Retinal pigment epithelial cell (primary cell): ENCODE measurements at places on chromosomes 5 and 9.

DNA sequence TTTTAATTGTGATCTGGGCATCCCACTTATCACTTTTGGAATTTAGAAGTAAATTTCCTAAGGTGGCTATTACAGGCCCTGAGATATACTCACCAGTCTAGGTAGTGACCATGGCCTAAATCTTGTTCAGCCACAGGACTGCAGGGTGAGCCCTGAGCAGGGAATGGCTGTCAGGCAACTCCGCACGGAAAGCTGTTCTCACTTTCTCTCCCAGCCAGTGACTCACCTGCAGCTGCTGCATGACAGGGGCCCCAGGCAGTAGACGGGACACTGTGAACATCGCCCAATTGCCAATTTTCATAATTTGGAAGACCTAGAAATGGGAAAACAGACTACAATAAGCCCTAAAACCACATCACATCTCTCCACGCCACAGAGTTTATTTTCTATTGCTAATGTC is 69.6 kb upstream of the TAF1L start:
- no peak for DNase-seq

DNA sequence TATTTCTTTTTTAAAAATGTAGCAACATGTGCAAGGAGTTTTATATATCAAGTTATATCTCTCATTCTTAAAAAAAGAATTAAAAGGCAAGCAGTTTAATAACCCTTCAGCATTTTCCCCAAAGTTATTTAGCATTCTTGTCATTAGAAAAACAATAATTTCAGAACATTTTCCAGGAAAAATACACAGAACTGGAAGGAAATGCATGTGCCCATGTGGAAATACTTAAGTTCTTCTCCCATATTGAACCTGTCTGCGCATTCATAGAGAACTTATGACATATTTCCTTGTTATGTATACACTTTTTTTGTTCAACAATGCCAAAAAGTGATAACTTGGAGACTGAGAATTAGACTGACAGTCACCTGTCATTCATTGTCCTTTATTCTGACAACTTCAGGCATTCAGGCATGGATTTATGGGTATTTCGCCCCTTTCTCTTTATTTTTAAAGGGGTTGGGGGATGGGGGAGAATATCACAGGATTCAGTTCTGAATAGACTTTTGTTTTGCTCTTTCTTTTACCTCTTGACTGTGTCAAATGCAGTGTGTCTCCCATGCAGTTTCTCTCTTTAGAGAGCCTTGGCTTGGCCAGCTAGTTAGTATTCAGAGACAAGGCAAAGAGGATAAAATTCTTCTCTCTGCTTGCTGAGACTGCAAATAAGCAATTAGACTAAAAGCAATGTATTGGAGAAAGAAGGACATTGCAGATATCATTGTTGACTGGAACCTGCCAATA is 701.0 kb downstream of the NR2F1-AS1 start:
- no peak for DNase-seq

- DNase-seq = peak; percentile 96
These were observed at the start of gene UBAP1 for GRCh38 chr9:34178436-34179212. UBAP1 (plus strand) TSS chr9:34179043; CDS start chr9:34220915, 41,872 bp downstream.

GRCh38 chr5:5304361-5305020 is 118.0 kb upstream of the ICE1 start:
- no peak for DNase-seq

GRCh38 chr9:18857769-18858168 is 175.2 kb downstream of the SAXO1 start:
- DNase-seq = no peak

DNA sequence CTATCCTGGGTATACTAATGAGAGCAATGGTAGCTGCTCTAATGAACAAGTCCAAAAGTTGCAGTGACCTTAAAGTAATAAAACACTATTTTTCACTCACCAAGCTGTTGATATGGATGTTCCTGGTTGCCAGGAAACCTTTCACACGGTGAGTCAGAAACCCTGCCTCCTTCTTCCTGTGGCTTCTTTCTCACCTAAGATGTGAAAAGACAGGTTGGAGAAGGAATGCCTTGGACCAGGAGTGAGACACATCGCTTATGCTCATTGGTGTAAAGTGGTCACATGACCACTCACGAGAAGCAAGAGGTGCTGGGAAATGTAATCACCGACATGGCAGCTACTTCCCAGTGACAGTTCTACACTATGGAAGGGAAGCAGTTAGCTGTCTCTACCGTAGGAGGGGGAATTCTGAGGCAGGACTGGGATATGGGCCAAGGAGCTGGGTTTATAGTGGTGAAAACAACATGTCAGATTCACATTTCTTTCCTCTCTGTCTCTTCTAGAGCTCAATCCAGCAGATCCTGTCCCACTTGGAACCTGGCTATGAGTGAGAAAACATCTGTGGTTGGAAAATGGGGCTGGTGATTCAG is 320.4 kb upstream of the KLF4 start:
- DNase-seq = no peak

DNA sequence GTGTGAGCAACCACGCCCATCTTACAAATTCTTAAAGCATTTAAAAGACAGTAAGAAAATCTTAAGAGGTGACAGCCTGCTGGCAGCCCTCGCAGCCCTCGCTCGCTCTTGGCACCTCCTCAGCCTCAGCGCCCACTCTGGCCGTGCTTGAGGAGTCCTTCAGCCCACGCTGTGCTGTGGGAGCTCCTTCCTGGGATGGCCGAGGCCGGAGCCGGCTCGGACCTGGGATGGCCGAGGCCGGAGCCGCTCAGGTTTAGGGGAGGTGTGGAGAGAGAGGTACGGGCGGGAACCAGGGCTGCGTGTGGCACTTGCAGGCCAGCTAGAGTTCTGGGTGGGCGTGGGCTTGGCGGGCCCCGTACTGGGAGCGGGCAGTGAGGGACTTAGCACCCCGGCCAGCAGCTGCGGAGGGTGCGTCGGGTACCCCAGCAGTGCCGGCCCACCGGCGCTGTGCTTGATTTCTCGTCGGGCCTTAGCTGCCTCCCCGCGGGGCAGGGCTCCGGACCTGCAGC is 9.3 kb upstream of the ECM2 start:
- no peak for DNase-seq

DNA sequence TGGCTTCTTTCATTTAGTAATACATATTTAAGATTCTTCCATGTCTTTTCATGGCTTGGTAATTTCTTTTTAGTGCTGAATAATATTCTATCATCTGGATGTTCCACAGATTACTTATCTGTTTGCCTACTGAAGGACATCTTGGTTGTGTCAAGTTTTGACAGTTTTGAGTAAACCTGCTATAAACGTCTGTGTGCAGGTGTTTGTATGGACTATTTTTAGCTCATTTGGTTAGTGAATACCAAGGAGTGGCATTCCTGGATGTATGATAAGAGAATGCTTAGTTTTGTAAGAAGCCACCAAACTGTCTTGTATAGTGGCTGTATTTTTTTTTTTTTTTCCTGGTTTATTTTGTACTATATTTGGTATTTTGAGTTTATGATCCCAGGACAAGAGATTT is 38.4 kb downstream of the PRRC1 start:
- DNase-seq = no peak

- peak; percentile 8 for DNase-seq
These were observed 260.4 kb downstream of the ARL15 start for GRCh38 chr5:54049963-54050362.

DNA sequence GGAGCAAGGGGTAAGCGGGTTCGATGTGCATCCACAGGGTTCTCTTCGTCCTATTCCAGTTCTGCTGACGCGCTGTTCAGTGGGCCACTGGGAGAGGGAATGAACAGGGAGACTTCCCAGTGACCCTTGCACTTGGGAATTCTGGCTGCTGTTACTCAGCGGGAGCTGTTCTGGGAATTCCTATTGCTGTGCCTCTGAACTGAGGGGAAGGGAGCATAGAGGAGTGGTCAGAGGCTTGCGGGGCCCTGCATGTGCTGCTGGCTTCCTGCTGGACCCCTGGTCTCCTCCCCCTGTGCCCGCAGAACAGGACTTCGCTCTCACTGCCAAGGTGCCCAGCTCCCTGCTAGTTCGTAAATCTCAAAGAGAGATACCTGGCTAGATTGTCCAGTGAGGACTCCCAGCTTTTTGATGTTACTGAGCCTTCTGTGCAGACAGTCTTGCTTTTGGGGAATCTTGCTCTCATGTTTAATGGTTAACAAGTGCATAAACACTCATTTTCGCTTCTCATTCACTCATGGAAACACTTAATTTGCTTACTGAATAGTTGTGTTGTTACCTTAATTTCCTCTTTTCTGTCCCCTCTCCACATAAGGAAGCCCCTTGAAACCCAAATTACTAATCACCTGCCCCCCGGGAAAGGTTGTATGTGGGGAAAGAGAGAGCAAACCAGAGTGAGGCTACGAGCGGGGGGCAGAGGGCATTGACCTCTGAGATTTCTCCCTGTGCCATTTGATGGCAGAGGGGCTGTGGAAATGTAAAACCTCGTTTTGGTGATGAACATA is 5.9 kb downstream of the TRIO start:
- DNase-seq = no peak

DNA sequence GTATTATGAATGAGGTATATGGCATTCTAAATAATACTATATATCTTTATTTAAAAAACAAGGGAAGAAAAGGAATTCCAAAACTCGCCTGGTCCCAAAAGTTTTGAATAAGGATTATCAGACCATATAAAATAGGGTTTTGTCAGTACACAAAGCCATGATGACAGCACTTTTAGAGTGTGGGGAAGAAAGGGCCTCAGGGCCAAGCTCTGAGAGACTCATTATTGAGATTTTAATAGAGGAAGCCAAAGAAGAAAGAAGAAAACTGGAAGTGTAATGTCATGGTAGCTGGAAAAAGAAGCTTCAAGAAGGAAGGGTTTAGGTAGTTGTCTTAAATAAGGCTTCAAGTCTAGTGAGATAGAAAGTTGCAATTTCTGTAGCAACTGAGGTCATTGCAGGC is 53.0 kb downstream of the FCHO2 start:
- no peak for DNase-seq

DNA sequence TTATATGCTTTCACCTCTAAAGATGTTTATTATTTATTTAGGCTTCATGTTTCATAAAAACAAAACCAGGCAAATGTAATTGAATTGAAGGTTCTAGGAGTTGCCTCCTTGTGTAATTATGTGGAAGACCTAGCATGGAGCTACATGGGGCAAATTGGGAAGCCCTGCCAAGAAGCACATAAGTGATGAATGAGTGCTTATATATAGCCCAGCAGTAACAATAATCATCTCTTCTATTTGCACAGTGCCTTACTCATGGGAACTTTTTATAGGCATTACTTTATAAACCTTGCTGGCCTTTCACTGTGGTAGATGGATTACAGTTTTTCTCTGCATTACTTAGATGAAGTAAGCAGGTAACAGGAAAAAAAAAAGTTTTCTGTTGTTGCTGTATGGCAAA is 40.0 kb upstream of the GRAMD2B start:
- DNase-seq = no peak

DNA sequence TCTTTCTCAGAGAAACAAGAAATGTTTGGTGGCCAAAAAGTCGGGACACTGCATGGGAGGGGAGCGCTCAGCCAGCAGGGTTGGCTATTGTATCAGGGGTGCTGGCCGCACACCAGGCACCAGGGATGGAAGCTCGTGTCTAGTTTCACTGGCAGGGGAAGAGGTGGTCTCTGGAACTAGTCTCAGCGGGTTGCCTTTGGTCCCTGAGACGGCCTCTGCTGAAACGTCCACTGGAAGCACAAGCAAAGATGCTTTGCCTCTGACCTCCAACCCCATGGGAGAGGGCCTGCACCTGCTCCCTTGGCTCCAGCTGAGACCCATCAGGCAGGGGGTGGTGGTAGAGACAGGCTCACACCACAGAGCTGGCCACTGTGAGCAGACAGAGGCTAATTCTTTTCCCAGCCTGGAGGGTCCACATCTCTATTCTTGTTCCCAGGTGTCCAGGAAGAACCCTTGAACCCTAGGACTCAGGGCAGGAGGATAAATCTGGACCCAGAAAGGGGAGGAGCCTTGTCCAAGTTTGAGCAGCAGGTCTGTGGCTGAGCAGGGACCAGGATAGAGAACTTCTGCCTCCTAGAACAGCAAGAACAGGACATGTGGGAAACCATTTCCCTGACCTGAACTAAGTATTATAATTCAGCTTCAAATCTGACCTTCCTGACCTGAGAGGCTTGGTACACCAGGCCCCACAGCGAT is 102.6 kb downstream of the RGS3 start:
- DNase-seq = no peak

- no peak for DNase-seq
These were observed 165.0 kb upstream of the GLRA1 start for GRCh38 chr5:152089644-152090043.

DNA sequence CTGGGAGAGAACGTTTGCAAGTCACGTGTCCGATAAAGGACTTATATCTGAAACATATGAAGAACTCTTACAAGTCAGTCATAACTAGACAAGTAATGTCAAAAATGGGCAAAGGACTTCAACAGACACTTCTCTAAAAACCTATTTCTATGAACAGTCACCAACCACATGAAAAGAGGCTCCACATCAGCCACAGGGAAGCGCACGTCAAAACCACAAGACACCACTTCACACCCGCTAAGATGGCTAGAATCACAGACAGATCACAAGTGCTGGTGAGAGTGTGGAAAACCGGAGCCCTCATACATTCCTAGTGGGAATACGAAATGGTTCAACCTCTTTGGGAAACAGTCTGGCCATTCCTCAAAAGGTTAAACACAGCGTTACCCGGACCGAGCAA is 11.5 kb upstream of the CARD9 start:
- DNase-seq = no peak

DNA sequence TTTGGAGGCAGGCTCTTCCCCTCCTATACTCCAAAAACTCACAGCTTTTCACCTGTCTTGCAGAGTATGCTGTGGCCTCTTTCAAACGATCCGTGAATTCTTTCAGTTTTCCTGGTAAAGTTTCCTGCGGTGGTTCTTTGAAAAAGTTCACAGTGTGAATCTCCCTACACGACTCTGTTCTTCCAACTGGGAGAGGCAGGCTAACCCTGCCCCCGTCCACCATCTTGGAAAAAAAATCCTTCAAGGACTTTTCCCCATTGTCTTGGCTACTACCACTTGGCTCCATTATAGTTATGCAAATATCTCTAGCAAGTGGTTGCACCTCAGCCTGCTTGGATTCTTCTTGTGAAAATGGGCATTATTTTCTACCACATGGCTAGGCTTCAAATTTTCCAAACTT is 382.6 kb downstream of the AGTPBP1 start:
- DNase-seq = no peak
